Naive thymus-derived CD8-positive, alpha-beta T cell (primary cell): ENCODE measurements at places on chromosomes 12 and 14.

- DNase-seq = no peak
These were observed 218.7 kb upstream of the PELI2 start for GRCh38 chr14:55899531-55899930.

GRCh38 chr12:25977047-25977446 lies 18.6 kb downstream of the RASSF8 start:
- no peak for DNase-seq

DNA sequence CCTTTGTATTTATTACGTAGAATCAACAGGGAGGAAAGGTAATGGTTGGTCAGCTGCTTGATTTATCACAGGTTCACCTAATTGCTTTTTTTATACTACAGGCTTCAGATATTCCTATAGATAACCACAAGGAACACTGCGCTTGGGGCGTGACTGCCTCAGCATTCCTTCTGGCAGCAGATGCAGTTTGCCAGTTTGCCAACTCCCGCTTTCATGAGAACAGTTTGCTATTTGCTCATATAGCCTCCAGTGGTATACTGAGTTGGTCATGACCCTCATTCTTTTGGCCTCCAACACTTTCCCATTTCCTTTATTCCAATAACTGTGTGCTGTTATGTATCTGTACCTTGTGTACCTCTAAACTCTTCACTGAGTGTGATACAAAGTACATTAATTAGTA lies 38.6 kb upstream of the ACSM4 start:
- no peak for DNase-seq

DNA sequence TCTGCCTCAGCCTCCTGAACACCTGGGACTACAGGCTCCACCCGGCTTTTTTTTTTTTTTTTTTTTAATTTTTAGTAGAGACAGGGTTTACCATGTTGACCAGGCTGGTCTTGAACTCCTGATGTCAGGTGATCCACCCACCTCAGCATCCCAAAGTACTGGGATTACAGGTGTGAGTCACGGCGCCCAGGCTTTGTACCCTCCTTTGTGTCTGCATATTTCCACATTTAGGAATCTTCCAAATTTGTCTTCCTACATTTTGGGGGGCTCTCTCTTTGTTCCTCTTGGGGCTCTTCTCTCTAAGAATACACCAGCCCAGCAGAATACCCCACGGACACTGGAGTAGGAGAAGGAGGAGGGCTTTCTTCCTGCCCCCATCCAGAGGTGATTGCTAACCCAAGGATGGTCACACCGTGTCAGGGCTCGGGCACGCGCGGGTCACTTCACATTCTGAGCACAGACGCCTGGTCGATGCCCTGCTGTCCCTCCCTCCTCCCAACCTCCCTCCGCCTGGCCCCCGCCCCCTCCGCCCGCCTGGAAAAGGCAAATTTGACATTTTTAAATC lies 2.1 kb upstream of the DNAJC22 start:
- DNase-seq = no peak

- no peak for DNase-seq
These were observed 343.9 kb upstream of the KITLG start for GRCh38 chr12:88924162-88924561.

- DNase-seq = no peak
These were observed 320.0 kb downstream of the RAD51B start for GRCh38 chr14:68139431-68140075.

DNA sequence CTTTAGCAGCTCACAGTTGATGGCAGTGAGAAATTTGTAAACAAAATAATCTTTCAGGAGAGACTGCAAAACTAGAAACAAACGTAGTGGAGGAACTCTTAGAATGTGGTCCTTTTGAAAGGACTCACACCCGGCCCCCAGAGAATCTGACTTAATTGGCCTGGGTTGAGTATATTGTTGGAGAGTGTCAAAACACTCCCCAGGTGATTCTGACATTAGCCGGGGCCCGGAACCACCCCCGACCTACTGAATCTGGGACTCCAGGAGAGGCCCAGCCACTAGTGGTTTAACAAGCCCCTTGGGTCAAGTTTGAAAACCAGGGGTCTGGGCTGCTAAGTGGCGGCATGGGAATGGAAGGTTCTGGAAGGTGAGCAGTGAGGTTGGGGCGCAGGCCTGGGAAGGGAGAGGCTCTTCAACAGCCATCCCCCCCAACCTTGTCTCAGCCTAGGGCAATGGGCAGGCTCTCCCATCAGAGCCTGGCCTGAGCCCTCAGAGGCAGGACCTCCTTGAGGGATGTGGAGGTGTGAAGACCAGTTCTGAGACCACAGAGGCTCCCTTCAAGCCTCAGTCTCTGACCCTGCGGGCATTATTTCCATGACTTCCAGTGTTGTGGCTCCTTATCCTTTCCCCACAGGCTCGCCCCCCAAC lies 1.1 kb upstream of the ELK3 start:
- DNase-seq = no peak
